IMR-90 (cell line): ENCODE measurements at places on chromosomes 5 and 9. TPM values are rescaled to one million over a fixed set of nuclear protein-coding genes. Genes with fewer than 3 reads are reported as not detected.

The MLANA gene
- not detected in 2 replicates for total RNA-seq

The TCF7 gene
- total RNA-seq: 0.83 and 1.3 TPM in 2 replicates

The PRRT1B gene
- not detected in 2 replicates for total RNA-seq

The POU4F3 gene
- not detected in 2 replicates for total RNA-seq

The C1QTNF2 gene
- total RNA-seq: 0.72 and 0.83 TPM in 2 replicates

The ACOT12 gene
- total RNA-seq: not detected in 2 replicates

The SETD9 gene
- 8.1 and 8.9 TPM in 2 replicates for total RNA-seq

The ADAMTS16 gene
- total RNA-seq: 0.18 and 0.28 TPM in 2 replicates

The ATG10 gene
- 8.1 and 12.2 TPM in 2 replicates for total RNA-seq

The TAF11L5 gene
- total RNA-seq: not detected in 2 replicates

The SLC44A1 gene
- 19.4 and 21.7 TPM in 2 replicates for total RNA-seq

The OTP gene
- not detected in 2 replicates for total RNA-seq

The DPYSL3 gene
- total RNA-seq: 46.1 and 50.2 TPM in 2 replicates

The CCDC183 gene
- total RNA-seq: under 0.01 TPM in 1 of 2 replicates, not detected in the other

The C8G gene
- not detected in 2 replicates for total RNA-seq

The DMXL1 gene
- 21.5 and 38.0 TPM in 2 replicates for total RNA-seq

The PCDHGA10 gene
- 6.6 and 6.9 TPM in 2 replicates for total RNA-seq

The PCDHGB4 gene
- 16.4 and 17.6 TPM in 2 replicates for total RNA-seq

The NUTM2F gene
- total RNA-seq: not detected in 2 replicates

The CDH18 gene
- 0.83 and 1.1 TPM in 2 replicates for total RNA-seq

The JMY gene
- 3.2 and 5.6 TPM in 2 replicates for total RNA-seq

The NUTM2G gene
- not detected in 2 replicates for total RNA-seq

The WNT8A gene
- total RNA-seq: not detected in 2 replicates
